ENCODE measurements at places on chromosomes 4 and X. TPM values are rescaled to one million over a fixed set of nuclear protein-coding genes. Genes with fewer than 3 reads are reported as not detected.

DNA sequence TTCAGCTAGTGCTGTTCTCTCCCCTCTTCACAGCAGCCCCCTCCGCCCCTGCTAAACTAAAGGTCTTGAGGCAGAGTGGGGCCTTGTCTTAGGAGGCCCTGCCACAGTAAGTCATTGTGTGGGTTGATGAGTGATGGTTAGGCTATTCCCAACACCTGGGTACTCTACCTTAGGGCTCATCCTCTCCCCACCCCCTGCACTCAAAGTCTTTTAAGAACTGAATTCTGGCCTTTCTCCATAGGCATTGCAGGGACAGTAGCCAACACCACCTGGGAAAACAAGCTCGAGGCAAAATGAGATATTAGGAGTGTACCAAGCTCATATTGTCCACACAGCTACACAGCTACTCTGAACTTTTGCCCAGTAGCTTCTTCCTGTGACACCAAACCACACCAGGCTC lies 42.5 kb downstream of the RAB40AL start:
- no peak for DNase-seq

Gene ADAM29
- 0.12 TPM for polyA plus RNA-seq

- no peak for DNase-seq
Observed at GRCh38 chrX:40122487-40122886, 24.7 kb upstream of the BCOR start.

- DNase-seq, result no peak
Observed at GRCh38 chr4:160136021-160136420, 1033.1 kb downstream of the RAPGEF2 start.

Gene CC2D2A
- polyA plus RNA-seq, result 56.8 TPM

Gene CT45A3
- polyA plus RNA-seq, result not detected

Gene OCIAD2
- 198 TPM for polyA plus RNA-seq

DNA sequence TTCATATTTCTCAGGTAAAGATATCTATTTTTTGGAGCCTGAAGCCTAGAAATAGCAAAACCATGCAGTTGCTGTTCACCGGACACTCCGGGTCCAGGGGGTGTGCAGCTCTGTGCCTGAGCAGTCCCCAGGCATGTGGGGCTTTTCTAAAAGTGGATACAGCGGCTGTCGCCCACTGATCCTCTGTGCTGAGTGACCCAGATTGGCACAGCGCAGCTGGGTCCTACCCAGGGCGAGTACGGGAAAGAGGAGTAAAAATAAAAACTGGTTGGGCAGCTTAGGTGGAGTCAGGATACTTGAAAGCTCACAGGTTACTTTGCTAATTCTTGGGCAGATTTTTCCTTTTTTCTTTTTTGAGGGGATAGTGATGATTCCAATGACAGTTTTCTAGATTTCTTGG lies 118.8 kb downstream of the UCHL1 start:
- DNase-seq, result no peak

- no peak for DNase-seq
Observed at GRCh38 chrX:38165023-38165422, 55.6 kb downstream of the SRPX start.

DNA sequence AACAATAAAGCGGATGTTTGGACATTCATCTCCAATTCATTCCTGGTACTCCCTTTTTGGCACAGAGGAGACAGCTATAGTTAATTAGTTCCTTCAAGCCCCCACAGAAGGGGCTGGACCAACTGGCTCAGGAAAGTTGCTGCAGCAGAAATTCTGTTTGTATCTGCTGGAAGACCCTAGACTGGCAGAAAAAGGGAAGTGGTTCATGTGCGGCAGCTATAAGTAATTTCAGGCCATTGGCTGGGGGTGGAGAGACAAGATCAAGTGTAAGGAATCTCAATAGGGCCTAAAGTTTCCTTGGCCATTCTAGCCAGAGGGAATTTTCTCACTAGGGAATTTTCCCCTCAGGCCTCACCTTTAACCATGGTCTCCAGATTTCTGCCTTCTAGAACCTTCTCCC lies 89.9 kb upstream of the DHX15 start:
- no peak for DNase-seq

- DNase-seq, result no peak
Observed at GRCh38 chr4:185165605-185166063, 22.6 kb downstream of the SLC25A4 start.

Gene SNX25
- 21.6 TPM for polyA plus RNA-seq
